Stimulated activated CD8-positive, alpha-beta memory T cell treated with anti-CD3 and anti-CD28 coated beads, Interleukin-2, amount 100 ng/mL, for 1 hour (primary cell): ENCODE measurements at places on chromosomes 3 and 15.

DNA sequence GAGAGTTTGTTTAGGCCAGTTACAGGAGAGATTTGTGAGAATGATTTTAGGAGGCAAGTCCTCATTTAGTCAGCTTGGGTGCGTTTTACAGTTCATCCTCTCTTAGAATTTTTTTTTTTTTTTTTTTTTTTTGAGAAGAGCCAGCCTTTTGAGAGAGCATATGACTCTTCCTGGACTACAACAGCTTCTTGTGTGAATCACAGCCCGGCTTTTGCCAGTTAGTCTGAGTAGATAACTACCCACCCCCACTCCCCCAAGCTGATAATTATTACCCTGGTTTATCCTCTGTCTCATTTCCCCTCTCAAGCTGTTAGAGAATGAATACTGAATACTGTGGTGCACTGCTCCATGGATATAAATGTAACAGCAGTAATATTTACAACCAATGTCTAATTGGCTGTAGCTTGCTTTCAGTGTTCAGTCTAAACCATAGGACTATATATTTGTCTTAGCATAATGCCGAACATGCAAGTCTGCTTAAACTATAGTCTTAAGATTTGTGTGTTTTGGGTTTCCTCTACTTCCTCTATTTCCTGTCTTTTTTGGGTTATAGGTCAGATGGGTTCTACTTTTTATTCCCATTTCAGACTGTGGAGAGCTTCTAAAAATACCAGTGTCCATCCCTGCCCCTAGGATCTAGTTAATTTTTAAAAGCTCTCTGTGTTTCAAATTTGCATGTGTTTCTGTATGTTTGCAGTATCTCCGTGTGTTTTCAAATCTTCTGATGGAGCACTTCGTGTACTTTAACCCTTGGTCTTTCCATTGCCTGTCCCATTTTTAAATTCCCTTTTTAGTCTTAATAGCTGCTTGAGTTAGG, 8.0 kb downstream of the CHD2 start:
- DNase-seq: peak; percentile 24

DNA sequence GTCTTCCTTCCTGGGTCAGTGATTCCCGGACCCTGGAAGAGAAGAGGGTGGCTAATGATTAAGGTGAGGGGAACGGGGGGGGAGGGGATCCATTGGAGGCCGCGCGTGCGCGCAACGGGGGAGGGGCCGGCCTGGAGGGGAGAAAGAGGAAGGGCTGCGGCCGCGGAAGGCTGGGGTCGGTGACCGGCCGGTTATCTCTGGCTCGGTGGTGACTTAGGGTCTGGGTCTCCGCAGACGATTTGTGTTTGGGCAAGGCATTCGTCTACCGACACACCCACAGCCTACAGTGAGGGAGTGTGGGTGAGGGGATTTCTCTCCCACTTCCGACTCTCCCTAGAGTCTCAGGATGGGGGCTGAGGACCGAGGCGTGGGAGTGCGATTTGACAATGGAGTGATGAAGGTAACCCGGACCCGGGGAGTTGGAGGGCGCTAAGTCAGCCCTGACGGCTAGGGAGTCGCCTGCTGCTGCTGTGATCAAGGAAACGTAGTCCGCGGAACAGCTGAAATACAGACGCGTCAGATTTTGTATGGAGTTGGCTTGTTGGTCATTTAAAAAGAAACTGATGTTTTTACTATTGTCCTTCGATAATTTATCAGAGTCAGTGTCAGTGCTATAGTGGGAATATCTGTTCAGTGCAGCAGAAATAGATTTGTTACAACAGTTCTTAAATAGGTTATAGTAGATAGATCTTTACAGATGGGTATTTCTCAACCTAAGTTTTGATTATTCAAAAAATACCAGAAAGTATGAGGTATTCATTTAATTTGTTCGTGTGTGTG, 733 bp downstream of the RNF111 start:
- DNase-seq: peak; percentile 46

- DNase-seq: no peak
Measured at GRCh38 chr15:96334017-96334704, 3.7 kb downstream of the NR2F2 start.

GRCh38 chr3:183085634-183086390, 13.5 kb downstream of the MCCC1 start:
- DNase-seq: no peak

GRCh38 chr3:22231061-22231460, 480.1 kb upstream of the ZNF385D start:
- DNase-seq: no peak

DNA sequence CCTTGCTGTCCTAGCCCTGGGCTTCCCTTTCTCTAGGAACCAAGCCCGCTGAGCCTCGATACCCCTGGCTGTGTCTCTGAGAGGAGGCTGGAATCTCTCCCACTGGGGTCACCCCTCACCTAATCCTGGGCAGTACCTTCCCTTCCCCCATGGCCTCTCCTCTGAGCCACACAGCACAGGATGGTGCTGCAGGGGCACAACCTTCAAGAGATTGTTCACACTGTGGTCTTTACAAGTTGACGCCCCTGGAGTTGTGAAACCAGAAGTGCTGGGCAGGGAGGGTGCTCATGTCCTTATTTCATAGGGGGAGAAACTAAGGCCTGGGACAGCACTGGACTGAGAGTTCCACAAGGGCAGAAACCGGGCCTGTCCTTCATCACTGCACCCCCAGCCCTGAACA, 70.9 kb upstream of the TMEM115 start:
- DNase-seq: no peak

- DNase-seq: no peak
Measured at GRCh38 chr3:27673701-27674100, 48.4 kb downstream of the EOMES start.

GRCh38 chr15:92629975-92630626, 25.5 kb downstream of the FAM174B start:
- DNase-seq: no peak

GRCh38 chr3:177322881-177323280, 125.6 kb upstream of the TBL1XR1 start:
- DNase-seq: no peak

DNA sequence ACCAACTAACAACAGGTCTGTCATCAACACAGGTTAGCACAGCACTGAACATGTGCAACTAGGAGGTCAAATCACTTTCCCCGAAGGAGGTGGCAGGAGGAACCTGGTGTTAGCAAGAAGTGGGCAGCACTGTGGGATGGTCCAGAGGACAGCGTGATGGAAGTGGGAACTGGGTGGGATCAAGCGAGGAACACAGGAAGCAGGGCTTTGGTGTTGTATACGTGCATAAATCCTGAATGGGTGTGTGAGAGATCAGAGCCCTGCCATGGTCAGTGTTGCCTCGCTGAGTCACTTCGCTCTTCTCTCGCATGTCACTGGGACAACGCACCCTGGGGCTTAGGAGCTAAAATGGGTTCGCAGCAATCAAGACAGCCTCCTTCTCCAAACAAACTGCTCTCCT, 62.1 kb downstream of the MOBP start:
- no peak for DNase-seq

DNA sequence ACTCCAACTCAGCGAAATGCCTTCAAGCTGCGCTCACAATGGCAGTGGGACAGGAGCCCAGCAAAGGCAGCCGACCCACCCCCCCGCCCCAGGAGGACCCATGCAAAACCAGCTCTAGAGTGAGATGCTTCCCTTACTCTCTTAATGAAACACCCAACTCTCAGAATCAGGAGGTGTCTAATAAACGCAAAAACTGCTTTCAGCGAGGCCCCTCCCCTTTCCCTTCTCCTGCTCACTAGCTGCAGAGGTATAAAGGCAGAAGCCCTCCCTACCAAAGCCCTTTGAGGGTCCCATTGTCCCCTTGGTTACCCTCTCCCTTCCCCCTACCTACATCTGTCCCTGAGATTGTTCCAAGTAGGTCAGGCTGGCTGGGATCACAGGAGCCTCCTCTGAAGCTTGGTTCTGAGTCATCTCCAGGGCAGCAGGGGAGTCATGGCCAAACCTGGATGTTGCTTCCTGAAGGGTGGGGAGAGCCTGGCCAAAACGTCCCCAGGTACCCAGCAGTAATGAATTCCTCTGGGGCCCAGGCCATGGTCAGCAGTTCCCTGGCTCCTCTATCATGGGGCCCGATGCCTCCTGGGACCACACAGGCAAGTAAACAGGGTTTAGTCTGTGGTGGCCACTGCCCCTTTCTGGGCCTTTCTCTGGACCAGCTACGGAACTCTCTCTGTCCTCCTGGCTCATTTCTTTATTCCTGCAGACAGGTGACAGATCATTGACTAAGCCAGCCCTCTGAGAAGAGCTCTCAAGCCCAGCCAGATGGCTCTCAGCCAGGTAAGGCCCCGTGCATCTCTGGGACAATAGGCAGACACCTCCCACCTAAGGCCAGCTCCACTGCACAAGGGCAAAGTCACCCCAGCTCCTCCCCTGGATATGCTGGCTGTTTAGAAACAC, 8.6 kb downstream of the KLHL25 start:
- no peak for DNase-seq

DNA sequence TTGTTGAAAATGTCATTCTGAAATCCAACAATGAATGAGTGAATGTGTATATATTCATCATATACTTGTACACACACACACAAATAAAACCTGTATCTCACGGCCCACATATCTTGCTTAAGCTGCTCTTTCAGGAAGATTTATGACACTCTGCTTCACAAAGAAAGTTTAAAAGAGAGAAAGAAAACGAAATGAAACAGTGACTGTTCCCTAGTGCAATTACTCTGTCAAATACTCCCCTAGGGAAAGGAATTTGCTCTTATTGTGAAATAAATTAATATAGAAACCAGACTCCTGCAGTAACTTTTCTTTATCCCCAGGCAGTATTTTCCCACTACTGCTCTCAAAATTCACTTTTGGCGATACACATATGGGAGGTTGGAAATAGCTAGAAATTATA, 329.1 kb downstream of the VPS13C start:
- no peak for DNase-seq

GRCh38 chr3:122283796-122284445, 41.1 kb upstream of the CSTA start:
- no peak for DNase-seq

DNA sequence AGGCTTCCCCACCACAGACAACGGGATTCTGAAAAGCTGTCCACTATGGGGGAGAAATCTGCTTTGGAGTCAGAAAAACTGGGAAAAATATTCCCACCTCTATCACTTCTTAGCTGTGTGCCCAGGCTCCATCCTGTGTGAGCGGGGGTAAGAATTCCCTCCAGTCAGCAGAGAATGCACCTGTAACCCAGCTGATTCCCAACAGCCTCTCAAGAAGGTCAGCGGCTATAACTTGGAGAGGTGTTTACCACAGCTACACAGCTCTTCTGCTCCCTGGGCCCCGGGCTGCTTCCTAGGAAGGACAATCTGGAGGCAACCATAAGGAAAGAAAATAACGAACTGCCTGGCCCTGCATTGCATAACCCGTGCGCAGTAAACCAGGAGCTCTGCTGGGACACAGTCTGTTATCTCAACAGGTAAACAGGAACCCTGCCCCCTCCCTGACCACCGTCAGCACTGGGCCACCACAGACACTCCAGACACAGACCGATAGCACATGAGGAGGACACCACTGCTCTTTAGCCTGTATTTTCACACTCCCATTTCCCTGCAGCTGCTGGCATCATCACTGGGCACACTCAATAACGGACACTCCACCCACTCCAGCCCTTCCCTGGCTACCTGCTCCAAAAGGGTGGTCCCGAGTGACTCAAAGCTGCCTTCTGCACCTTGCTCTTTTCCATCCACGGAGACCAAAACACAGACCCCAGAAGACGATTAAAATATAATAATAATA, 2.1 kb downstream of the RAB43 start:
- no peak for DNase-seq

DNA sequence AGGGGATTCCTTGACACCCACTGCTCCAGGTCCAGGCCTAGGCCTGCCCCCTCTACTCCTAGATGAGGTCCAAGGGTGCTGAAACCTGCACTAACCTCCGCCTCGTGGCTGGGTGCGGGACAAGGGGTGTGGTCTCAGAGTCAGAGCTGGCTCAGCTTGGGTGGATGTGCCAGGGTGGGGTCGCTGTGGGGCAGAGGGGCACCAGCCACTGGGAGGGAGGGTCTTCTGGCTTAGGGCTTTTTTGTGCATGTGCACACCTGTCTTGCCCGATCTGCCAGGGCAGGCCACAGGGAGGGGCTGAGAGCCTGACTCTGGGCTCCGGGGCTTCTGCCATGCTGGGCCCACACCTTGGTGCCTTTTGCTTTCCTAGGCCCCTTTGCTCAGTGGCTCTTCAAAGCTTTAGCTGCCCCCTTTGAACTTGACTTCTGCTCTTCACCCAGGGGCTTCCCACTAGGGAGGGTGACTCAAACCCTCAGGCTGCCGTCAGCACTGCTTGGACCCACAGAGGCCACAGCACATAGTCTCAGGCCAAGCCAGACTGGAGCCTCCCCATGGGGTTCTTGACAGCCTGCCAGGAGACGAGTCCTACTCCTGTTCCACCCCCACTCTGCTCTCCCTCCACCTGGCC, 73.0 kb downstream of the KLF13 start:
- DNase-seq: no peak

GRCh38 chr15:100842756-100843730, 36.6 kb upstream of the ALDH1A3 start:
- no peak for DNase-seq

DNA sequence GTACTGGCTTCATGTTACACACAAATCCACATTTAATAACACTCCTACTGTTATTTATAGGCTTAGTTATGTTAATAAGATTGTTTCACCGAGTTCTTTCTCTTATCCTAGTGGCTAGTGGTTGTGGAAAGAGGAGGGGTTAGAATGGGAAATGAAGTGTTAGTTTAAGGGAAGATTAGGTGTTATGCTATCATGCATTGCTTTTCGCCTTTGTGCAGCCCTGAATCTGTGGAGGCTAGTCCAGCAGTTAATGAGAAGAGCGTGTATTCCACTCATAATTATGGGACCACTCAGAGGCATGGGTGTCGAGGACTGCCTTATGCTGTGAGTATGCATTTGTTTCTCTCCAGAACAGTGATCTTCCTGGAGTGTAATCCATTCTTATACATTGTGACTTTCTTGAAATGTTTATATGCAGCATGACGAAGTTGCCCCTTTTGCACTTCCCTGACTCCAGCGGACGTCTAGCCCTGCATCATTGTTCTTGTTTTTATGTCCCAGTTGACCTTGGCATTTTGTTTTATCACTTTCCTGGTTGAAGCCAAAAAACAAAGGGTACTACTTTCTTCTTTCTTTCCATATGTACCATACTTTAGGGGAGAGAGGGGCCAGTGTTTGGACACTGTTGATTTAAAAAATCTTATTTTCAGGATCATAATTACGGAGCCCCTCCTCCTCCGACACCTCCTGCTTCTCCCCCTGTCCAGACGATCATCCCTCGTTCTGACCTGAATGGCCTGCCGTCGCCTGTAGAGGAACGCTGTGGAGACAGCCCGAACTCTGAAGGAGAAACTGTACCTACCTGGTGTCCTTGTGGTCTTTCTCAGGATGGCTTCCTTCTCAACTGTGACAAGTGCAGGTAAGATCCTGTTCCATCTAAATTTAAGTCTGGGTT, 36.5 kb downstream of the SETD5 start:
- DNase-seq: no peak

DNA sequence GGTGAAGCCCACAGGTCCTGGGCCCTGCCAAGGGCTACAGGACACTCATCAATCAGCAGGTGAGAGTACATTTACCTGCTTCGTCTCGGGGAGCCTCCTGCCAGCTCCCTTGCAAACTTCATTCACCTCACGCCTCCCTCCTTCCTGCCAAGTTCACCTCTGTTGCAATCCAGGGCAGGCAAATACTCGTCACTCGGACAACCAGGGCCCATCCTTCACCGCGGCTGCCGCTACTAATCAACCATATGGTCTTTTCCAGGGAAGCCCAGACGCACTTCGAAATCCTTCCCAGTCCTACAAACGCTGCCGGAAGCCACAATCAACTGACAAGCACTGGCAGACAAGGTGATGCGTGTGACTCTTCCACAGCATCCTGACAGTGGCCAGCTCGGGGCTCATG, 200.7 kb upstream of the NSMCE3 start:
- DNase-seq: no peak

- DNase-seq: no peak
Measured at GRCh38 chr15:81880314-81880713, 165.5 kb downstream of the MEX3B start.
